ENCODE measurements at places on chromosomes 1 and 21. TPM values are rescaled to one million over a fixed set of nuclear protein-coding genes. Genes with fewer than 3 reads are reported as not detected.

- DNase-seq: no peak
Measured at GRCh38 chr1:113333056-113333455, 57.3 kb upstream of the MAGI3 start.

DNA sequence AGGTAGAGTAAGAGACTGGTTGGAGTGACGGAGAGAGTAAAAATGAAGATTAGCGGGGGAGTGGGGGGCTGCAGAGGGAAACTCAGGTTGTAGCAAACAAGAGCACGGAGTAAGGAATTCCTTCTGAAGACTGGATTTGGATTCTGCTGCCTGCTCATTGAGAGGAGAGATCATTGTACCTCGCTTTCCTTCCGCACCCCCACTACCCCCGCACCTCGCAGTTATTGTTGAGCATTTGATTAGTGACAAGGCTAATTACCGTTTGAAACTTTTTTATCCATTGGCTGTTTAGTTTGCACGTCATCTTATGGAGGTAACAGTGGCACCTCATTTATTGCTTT lies 463 bp downstream of the PRPF3 start:
- no peak for DNase-seq

TEX38 gene
- total RNA-seq: not detected

DNA sequence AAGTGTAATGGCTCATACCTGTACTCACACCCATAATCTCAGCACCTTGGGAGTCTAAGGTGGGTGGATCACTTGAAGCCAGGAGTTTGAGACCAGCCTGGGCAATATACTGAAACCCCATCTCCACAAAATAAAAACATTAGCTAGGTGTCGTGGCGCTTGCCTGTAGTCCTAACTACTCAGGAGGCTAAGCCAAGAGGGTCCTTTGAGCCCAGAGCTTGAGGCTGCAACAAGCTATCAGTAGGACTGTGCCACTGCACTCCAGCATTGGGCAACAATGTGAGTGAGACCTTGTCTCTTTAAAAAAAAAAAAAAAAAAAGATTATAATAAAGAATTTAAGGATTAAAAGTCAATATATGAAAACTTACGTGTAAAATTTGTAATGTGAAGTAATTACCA lies 11.7 kb downstream of the BPNT1 start:
- no peak for DNase-seq

BSND gene
- not detected for total RNA-seq

B3GALT5 gene
- 0.06 TPM for total RNA-seq

GRCh38 chr1:181056560-181056959 lies 22.8 kb downstream of the MR1 start:
- no peak for DNase-seq

DNA sequence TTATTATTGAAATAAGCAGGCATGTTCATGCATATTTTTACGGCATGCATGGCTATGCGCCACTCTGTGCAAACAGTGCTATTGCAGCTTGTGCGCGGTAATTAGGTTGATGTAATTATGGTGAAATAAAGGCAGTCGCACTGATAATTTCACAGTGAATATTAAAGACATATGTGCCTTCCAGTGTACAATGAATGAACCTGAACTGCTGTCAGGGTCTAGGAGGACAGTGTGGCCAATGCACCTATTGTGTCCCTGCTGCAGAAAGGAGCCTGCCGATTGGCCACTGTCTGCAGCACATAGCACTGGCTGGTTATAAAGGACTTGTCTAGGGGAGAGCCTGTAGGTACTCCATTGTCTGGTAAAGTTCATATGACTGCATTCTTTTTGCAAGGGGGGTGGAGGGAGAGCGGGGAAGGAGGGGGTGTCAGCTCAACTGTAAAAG lies 340.4 kb downstream of the USP25 start:
- no peak for DNase-seq

Data from mesenteric fat pad (tissue), 1 donor.